Vagina (tissue), 2 donors: ENCODE measurements at places on chromosomes 4 and X.

- DNase-seq: no peak
Measured at GRCh38 chrX:34866646-34867045, 76.0 kb upstream of the FAM47B start.

DNA sequence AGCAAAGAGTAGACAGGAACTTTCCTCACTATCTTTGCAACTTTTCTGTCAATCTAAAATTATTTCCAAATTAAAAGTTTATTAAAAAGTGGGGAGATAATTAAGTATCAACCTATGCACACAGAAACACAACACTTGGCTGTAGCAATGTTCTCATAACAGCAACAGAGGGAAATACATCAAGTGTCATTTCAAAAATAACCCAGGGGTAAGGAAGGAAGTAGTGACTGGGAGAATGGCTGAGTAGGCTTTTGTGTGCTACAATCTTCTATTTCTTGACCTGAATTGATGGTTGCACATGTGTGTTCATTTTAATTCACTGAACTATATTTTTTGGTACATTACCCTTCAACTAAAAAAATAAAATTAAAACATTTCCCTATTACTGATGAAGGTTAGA lies 67.5 kb downstream of the ABCG2 start:
- DNase-seq: no peak

DNA sequence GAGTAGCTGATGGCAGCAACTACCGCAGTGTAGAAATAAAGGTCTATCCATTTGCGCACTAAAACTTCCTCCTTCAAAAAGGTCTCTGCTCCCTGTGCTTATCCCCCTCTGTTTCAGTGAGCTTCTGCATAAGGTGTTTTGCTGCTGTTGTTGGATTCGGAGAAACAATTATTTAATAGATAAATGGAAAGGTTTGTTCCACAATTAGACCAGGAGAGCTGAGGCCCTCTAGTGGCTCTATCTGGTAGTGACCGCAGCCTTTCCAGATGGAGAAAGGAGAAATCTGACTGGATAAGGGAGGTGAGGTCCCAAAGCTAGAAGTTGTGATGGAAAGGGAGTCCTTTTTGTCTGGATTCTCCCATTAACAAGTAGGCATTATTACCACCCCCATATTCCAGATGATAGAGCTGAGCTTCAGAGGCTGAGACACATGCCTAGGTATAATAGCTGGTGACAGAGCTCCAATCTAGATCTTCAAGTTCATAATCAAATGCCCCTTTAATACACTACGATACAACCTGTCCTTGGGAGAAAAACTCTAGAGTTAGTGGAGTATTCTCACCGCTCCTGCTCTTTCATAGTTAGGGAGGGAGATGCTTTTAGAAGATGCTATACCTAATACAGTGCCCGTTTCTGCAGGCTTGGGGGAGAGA lies 5.1 kb upstream of the GABRQ start:
- DNase-seq: peak; percentile 6

GRCh38 chrX:129790146-129790545 lies 10.4 kb downstream of the SASH3 start:
- no peak for DNase-seq

GRCh38 chrX:136963973-136964372 lies 69.8 kb downstream of the GPR101 start:
- no peak for DNase-seq

DNA sequence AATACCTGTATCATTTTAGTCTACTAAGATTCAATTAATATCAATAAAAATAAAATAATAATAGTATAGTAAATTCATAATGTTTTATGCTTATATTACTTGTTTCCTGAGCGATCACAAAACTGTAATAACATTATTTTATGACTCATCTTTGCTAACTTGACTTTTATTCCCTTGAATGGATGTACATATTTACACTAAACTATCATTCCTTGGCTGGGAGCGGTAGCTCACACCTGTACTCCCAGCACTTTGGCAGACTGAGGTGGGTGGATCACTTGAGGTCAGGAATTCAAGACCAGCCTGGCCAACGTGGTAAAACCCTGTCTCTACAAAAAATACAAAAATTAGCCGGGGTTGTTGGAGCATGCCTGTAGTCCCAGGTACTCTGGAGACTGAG lies 104.0 kb upstream of the SLC34A2 start:
- DNase-seq: no peak

GRCh38 chr4:89496851-89497250 lies 189.3 kb upstream of the GPRIN3 start:
- no peak for DNase-seq

DNA sequence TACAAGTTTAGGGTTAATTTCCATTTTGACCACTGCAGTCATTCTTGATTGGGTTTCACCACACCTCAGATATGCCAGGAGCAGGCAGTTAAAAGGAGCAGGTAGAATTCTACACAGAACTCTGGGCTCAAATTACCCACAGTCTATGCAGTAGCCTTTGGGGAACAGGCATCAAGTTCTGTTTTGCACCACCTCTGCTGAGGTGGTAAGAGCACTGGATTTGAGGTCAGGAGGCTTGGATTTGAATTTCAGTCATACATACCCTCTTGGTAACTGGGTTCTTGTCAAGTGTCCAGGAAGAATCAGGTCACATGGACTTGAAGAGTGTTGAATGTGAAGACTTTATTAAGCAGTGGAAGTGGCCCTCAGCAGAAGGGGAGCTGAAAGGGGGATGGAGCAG lies 40.4 kb upstream of the PGK1 start:
- DNase-seq: no peak

GRCh38 chr4:15233264-15233597 lies 194.6 kb upstream of the C1QTNF7 start:
- DNase-seq: no peak

- DNase-seq: no peak
Measured at GRCh38 chr4:146458594-146458993, 63.1 kb downstream of the SLC10A7 start.

DNA sequence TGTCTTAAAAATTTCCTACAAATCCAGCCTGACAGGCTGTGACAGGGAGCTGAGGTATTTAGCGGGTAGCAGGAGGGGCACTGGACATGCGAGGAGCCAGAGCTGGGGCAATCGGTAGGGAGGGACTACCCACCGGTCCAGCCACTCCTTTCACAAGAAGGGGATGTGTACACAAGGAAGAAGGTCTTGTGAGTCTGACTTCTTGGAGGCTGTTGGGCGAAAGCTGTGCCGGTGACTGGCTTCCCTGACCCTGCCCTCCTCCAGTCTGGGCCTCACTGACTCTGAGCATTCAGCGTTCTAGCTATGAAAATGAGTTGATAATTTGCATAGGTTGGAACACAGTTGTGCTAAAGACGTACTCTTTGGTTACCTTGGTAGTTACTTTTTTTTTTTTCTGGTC lies 12.7 kb upstream of the CXCL8 start:
- DNase-seq: no peak

GRCh38 chrX:94361241-94361640 lies 687.2 kb downstream of the FAM133A start:
- DNase-seq: no peak

DNA sequence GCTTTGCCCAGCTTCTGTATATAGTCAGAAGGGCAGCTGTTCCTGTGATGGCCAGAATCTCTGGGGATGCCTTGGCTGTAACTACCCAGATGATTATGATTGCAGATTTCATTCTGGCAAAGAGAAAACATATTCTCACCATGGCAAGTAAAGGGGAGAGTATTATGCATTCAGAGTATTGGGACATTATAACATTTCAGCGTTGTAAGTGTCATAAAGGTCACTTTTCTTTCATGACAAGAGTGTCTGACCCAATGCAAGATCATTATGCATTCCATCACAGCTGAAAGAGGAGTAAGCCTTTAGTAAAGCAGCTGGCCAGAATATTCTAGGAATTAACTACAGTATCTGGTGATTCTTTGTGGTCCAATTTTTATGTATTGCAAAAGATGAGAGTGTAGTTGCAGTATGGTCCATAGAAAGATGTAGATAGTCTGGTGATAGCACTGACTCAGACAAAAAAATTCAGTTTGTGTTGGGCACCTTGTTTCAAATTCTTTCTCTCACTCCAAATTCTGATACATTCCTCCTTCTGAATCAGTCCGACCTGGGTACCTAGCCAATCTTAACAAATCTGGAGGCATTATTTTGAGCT lies 2366.3 kb downstream of the PCDH7 start:
- DNase-seq: no peak

- DNase-seq: no peak
Measured at GRCh38 chrX:9611436-9612145, 146.7 kb downstream of the TBL1X start.

- no peak for DNase-seq
Measured at GRCh38 chrX:40096395-40097091, 1.2 kb downstream of the BCOR start.

DNA sequence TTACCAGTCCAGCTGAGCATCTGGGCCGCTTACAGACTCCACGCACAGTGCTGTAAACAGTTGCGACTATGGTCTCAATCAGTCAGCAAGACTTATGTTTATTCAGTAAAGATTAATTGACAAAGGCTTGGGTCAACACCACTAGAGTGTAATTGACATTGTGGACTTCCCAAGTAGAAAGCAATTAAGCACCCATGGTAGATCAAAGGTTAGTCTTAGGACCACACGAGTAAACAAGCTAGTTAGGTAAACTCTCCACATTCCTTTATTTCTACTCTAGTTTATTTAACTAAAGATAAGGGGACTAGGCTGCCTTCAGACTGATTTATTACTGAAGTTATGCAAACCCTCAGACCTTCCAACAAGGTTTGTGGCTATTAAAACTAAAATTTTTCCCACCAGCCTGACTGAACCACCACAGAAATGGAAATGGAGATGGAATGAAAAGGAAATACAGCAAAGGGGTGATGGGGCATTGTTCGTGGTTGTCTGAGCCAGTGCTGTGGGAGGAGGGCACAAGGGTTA lies 44.2 kb downstream of the MTHFD2L start:
- no peak for DNase-seq

DNA sequence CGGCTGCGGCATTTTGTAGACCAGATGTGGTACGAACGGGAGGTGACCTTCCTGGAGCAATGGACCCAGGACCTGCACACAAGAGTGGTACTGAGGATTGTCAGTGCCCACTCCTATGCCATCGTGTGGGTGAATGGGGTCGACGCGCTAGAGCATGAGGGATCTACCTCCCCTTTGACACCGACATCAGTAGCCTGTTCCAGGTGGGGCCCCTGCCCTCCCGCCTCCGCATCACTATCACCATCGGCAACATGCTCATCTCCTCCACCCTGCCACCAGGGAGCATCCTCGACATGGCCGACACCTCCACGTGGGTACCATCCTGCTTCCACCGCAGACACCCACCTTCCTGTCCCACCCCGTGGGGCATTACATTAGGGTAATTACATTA lies 46.2 kb downstream of the SMARCA5 start:
- no peak for DNase-seq

DNA sequence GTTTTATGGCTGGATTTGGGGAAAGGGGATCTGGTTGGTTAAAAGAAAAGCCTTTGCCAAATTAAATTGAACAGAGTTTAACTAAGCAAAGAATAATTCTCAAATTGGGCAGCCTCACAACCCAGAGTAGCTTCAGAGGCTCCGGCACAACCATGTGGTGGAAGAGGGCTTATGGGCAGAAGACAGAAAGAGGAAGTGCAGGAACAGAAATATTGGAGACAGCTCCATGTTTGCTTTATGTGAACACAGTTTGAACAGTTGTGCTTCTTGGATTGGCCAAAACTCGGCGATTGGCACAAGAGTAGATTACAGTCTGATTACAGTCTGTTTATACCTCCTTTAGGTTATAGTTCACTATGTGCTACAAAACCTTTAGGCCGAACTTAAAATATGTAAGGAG lies 562.7 kb downstream of the TRIML1 start:
- DNase-seq: no peak

- no peak for DNase-seq
Measured at GRCh38 chr4:3680656-3681055, 85.5 kb upstream of the ADRA2C start.

GRCh38 chrX:119784747-119785446 lies 6.5 kb downstream of the RPL39 start:
- no peak for DNase-seq

GRCh38 chrX:110284159-110284558 lies 33.7 kb downstream of the AMMECR1 start:
- no peak for DNase-seq

DNA sequence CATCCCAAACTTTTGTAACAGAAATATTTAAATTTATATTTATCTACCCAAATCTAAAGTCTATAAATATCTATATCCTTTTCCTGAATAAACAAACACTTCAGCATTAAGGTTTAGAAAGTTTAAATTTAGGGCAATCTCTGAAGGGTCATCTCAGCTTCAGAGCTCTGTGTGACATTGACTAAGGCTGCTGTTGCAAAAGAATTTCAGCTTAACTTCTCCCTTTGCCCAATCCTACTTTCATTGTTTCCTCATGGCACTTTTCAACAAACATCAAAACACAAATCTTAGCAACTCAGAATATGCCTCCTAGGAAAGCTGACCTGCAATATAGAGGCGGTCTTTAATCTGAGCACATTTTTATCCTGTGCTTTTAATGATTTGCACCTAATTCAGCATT lies 79.7 kb upstream of the BANK1 start:
- no peak for DNase-seq

DNA sequence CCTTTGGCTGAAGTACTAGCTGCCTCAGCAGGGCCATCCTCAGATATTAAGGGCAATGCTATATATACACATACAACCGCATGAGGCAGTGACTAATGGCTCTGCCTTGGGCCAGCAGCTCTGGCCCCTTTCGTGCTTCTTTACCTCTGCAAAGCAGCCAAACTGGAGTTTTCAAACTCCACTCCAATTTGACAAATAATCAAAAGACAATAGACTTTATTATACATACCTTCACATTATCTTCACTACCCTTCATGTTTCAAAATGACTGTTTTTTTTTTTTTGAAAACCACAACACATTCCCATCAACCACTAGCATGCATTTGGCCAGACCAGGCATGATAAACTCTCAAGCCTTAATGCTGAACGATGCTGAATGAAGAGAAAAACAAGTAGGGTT lies 187.7 kb downstream of the ENOX2 start:
- no peak for DNase-seq

DNA sequence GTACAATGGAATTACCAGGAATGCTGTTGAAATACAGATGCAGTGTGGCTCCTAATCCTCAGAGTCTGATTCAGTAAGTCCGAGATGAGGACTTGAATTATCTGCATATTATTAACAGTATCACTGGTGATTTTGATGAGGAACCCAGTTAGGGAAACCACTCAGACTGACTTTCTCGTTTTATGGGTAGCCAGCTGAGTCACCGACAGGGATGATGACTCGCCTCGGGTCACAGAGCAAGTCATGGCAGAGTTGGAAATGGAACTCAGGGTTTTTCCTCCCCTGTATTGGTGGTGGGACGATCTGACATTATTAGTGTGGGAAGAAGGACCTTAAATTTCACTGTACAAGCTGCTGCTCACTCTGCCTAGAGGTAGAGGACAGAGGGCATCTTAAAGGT lies 51.3 kb downstream of the RTL9 start:
- no peak for DNase-seq

DNA sequence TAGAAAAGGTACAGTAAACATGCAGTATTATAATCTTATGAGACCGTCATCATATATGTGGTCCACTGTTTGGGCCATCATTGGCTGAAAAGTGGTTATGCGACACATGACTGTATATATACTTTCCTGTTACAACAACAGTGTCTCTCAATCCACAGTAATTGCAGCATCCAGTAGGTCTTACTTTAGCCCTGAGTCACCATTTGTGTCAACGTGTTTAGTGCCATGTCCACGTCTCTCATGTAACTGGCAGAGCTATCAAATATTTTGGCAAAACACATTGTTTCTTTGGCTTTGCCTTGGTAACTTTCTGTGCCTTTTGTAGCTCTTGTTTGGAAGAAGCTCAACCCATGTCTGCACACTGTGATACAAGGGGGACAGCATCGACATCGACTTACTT lies 73.8 kb downstream of the CD38 start:
- no peak for DNase-seq

GRCh38 chrX:68133181-68133580 lies 300.1 kb downstream of the OPHN1 start:
- DNase-seq: no peak

- DNase-seq: no peak
Measured at GRCh38 chrX:112852851-112853250, 12.2 kb upstream of the AMOT start.
